ENCODE measurements at places on chromosomes 13 and 19. TPM values are rescaled to one million over a fixed set of nuclear protein-coding genes. Genes with fewer than 3 reads are reported as not detected.

Gene ZNF846
- total RNA-seq, result 9.2 TPM

Gene IQCN
- 0.31 TPM for total RNA-seq

GRCh38 chr19:33040994-33041827 is 23.5 kb downstream of the RHPN2 start:
- H3K4me3 ChIP-seq, result no peak overlapping the region
- H3K36me3 ChIP-seq, result no peaks in the 10 kb centered on the region
- DNase-seq, result no peak
- no peaks in the 10 kb centered on the region for H3K27me3 ChIP-seq
- peak overlapping the region; percentile 31 for H3K27ac ChIP-seq

Gene CPAMD8
- total RNA-seq, result 11.1 TPM

- no peak overlapping the region for H3K4me3 ChIP-seq
- no peak overlapping the region for H3K27ac ChIP-seq
- H3K4me1 ChIP-seq, result peaks cover 7% of the 10 kb centered on the region
- no peaks in the 10 kb centered on the region for H3K36me3 ChIP-seq
- no peaks in the 10 kb centered on the region for H3K27me3 ChIP-seq
Measured at GRCh38 chr13:59679254-59679653, 484.5 kb downstream of the DIAPH3 start.

- no peaks in the 10 kb centered on the region for H3K27me3 ChIP-seq
- no peak for DNase-seq
- H3K4me3 ChIP-seq, result no peak overlapping the region
- no peak overlapping the region for H3K27ac ChIP-seq
- H3K4me1 ChIP-seq, result no peaks in the 10 kb centered on the region
- H3K36me3 ChIP-seq, result peaks cover 61% of the 10 kb centered on the region
Measured at GRCh38 chr19:45847663-45848062, 15.3 kb downstream of the SYMPK start.

- H3K4me3 ChIP-seq, result peak overlapping the region; percentile 57
- DNase-seq, result no peak
- peaks cover 14% of the 10 kb centered on the region for H3K4me1 ChIP-seq
- peaks cover 35% of the 10 kb centered on the region for H3K27me3 ChIP-seq
- no peak overlapping the region for H3K27ac ChIP-seq
- no peaks in the 10 kb centered on the region for H3K36me3 ChIP-seq
Measured at GRCh38 chr13:111533900-111534683, 213.7 kb downstream of the TEX29 start.

DNA sequence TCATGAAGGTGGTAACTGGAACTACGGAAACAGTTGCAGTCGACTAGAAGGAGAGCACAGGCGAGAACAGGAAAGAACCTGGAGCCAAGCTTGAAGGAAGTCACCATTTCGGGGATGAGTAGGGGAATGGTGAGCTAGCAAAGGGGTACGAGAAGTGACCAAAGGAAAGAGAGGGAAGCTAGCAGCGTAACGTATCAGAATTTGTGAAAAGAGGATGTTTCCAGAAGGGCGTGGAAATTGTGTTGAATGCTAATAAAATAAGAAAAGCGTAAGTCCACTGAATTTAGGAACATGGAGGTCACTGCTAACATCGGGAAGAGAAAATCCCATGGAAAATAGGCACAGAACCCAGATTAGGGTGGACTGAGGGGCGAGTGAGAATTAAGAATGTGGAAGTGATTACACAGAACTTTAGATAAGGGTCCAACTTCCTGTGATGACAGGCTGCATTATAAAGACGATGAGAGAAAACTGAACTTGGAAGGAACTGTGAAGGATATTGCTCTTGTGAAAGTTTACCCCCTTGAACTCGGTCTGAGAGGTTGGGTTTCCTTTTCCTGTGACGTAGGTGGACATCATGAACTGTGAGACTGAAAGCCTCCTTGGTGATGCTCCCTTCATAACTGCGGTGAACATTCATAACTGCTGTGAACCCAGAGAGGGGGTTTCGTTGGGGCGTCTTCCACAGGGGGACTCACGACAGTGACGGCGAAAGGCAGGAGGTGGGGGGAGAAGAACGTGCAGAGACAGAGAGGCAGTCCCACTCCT is 2.0 kb upstream of the FFAR2 start:
- no peak overlapping the region for H3K4me3 ChIP-seq
- H3K4me1 ChIP-seq, result peaks cover 4% of the 10 kb centered on the region
- no peak overlapping the region for H3K27ac ChIP-seq

Gene ANKRD24
- 14.1 TPM for total RNA-seq

DNA sequence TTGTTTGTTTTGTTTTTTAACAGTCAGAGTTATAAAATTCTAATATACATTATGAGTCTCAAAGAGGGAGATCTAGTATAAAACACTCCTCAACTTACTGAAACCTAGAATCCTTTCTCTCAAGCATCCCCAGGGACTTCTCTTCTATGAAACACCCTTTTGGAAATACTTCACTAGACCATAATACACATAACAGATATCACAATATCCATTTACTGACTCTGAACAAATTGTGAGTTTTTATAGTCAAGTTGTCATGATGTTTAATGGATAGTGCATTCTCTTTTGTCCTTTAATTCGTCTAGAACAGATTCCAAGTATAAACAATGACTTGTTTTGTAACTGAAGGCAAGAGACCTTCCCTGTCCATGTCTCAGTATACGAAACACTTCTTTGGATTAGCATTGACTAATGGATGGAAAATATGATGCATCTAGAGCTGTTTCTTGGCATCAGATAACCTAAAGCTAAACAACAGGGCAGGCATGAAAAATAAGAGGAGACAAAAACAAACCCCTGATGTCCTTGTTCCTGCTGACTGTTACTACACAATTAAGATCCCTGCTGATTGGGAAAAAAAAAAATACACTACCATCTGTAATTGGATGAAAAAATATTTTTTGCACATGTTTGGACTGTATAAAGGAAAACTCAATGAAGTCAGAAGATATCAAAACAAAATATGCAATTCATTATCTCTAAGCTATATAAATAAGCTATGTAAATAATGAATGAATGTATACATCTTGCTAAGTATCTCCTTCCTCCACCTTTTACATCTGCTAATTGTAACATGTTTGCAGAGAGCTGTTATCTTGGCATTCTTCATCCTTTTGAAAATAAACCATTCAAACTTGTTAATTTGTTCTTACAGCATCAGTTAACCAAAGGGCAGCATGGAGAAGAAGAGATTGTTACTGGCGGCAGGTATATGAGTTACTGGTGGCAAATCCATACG is 214.2 kb downstream of the LACC1 start:
- no peaks in the 10 kb centered on the region for H3K27me3 ChIP-seq
- no peak overlapping the region for H3K4me3 ChIP-seq
- no peak overlapping the region for H3K27ac ChIP-seq
- no peaks in the 10 kb centered on the region for H3K36me3 ChIP-seq
